ENCODE measurements at places on chromosomes 11 and 22. TPM values are rescaled to one million over a fixed set of nuclear protein-coding genes. Genes with fewer than 3 reads are reported as not detected.

CTNND1 gene
- 82.1 TPM for total RNA-seq

RAC2 gene
- 11.5 TPM for total RNA-seq

SULT4A1 gene
- 0.98 TPM for total RNA-seq

DGCR2 gene
- total RNA-seq = 58.4 TPM

FAM118A gene
- 55.4 TPM for total RNA-seq

- no peaks in the 10 kb centered on the region for H3K4me1 ChIP-seq
- no peaks in the 10 kb centered on the region for H3K36me3 ChIP-seq
These were observed 411 bp upstream of the KIRREL3 start for GRCh38 chr11:127000981-127001380.

- DNase-seq = no peak
- no peaks in the 10 kb centered on the region for H3K4me1 ChIP-seq
- H3K4me3 ChIP-seq = no peak overlapping the region
- H3K27ac ChIP-seq = no peak overlapping the region
- H3K36me3 ChIP-seq = no peaks in the 10 kb centered on the region
These were observed 23.1 kb downstream of the MRGPRG start for GRCh38 chr11:3195251-3196160.

GRCh38 chr22:49372111-49372529 lies 455.6 kb downstream of the BRD1 start:
- DNase-seq = no peak
- H3K27ac ChIP-seq = no peak overlapping the region
- no peaks in the 10 kb centered on the region for H3K36me3 ChIP-seq
- peaks cover 71% of the 10 kb centered on the region for H3K27me3 ChIP-seq
- no peak overlapping the region for H3K4me3 ChIP-seq

DNA sequence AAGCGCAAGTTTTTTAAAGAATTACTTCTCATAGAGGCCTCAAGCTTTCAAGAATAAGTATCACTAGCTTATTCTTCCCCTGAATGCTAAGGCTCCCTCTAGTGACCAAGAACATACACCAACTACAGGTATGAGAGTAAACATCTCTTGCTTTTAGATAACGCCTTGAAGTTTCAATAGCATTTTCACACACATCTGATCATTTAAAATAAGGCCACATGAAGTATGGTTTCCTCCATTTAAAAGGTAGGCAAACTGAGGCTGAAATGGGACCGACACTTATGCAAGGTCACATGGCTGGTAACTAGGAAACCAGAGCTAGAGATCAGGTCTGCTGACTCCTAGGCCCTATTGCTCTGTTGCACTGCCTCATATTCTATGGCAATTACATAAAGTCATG lies 66.5 kb downstream of the CCDC34 start:
- H3K27ac ChIP-seq = no peak overlapping the region
- DNase-seq = no peak
- H3K36me3 ChIP-seq = no peaks in the 10 kb centered on the region
- H3K4me3 ChIP-seq = no peak overlapping the region
- no peaks in the 10 kb centered on the region for H3K4me1 ChIP-seq

GRCh38 chr11:119758291-119758690 lies 29.3 kb upstream of the NECTIN1 start:
- no peak overlapping the region for H3K4me3 ChIP-seq
- H3K4me1 ChIP-seq = no peaks in the 10 kb centered on the region
- no peaks in the 10 kb centered on the region for H3K27me3 ChIP-seq
- no peaks in the 10 kb centered on the region for H3K36me3 ChIP-seq
- H3K27ac ChIP-seq = no peak overlapping the region
- DNase-seq = no peak

DNA sequence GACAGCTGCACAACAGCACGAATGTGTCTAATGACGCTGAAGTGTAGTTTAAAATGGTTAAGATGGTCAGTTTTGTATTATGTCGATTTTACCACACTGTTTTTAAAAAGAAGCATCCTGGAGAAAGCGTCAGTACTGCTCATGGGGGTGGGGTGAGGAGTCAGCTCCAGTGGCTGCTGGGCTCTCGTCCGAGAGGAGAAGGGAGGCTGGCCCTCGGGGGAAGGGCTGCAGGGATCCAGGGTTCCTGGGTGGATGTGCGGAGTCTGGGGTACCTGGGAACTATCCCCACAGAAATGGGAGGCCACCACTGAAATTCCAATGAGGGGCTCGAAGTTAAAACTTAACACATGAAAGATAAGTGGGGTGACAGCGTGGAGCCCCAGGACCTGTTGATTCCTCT lies 11.9 kb downstream of the C11orf21 start:
- DNase-seq = no peak
- H3K36me3 ChIP-seq = no peaks in the 10 kb centered on the region
- H3K27me3 ChIP-seq = no peaks in the 10 kb centered on the region
- no peaks in the 10 kb centered on the region for H3K4me1 ChIP-seq

DNA sequence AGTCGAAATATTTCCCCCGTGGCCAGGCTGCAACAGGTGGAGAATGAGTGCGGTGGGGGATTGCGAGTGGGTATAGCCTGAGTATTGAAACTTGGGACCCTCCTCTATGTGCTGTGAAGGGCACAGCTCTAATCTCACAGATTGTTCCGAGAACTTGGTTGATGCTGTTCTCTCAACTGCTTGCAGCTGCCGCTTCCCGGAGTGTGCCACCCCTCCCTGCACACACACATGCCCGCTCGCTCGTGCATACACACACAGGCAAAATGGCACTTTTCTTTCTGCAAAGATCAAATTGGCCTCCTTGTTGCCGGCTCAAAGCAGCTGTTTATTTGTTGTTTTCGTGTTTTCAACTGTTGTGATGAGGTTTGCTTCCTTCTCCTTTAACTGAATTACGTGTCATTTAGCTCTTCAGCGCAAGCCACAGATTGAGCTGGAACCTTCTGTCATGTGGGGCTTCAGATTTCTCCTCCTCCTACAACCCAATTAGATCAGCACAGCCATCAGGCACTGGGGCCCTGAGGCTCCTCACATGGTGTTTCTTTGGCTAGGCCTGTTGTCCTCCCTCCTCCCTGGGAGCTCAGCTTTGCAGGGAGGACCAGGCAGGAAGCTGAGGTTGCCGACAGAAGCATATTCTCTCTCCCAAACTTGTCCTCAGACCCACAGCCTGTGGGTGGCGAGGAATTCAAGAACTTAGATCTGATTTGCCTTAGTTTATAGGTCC lies 13.9 kb upstream of the B3GAT1 start:
- no peak overlapping the region for H3K4me3 ChIP-seq
- no peak for DNase-seq
- no peak overlapping the region for H3K27ac ChIP-seq
- H3K36me3 ChIP-seq = no peaks in the 10 kb centered on the region
- no peaks in the 10 kb centered on the region for H3K4me1 ChIP-seq

- no peaks in the 10 kb centered on the region for H3K27me3 ChIP-seq
- no peaks in the 10 kb centered on the region for H3K36me3 ChIP-seq
- no peak overlapping the region for H3K27ac ChIP-seq
- H3K4me1 ChIP-seq = no peaks in the 10 kb centered on the region
- no peak for DNase-seq
These were observed 562 bp downstream of the DGAT2 start for GRCh38 chr11:75768909-75769771.
